ENCODE measurements at places on chromosomes 2 and 18. TPM values are rescaled to one million over a fixed set of nuclear protein-coding genes. Genes with fewer than 3 reads are reported as not detected.

- DNase-seq: no peak
Observed at GRCh38 chr2:211833582-211834279, 704.9 kb downstream of the ERBB4 start.

DNA sequence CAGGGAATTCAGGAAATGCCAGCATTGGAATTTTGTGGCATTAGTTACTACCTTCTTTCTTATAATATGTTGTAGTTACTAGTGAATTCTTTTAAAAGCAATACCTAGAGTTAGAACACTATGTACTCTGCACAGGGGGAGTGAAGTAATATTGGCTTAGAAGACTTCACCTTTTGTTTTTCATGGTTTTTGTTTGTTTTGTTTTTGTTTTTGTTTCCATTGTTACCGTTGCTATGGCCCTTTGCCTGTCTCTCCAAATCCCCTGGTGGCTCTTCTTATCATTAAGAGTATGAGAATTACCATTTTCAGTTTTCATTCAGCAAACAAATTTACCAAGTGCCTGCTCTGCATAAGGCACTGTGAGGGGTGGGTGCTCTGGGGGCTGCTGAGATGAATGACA lies 160.1 kb downstream of the HAUS1 start:
- H3K4me1 ChIP-seq: peaks cover 48% of the 10 kb centered on the region
- H3K36me3 ChIP-seq: peaks cover 22% of the 10 kb centered on the region
- no peaks in the 10 kb centered on the region for H3K27me3 ChIP-seq
- H3K4me3 ChIP-seq: no peak overlapping the region
- peak overlapping the region; percentile 92 for H3K27ac ChIP-seq
- no peak for DNase-seq

DNA sequence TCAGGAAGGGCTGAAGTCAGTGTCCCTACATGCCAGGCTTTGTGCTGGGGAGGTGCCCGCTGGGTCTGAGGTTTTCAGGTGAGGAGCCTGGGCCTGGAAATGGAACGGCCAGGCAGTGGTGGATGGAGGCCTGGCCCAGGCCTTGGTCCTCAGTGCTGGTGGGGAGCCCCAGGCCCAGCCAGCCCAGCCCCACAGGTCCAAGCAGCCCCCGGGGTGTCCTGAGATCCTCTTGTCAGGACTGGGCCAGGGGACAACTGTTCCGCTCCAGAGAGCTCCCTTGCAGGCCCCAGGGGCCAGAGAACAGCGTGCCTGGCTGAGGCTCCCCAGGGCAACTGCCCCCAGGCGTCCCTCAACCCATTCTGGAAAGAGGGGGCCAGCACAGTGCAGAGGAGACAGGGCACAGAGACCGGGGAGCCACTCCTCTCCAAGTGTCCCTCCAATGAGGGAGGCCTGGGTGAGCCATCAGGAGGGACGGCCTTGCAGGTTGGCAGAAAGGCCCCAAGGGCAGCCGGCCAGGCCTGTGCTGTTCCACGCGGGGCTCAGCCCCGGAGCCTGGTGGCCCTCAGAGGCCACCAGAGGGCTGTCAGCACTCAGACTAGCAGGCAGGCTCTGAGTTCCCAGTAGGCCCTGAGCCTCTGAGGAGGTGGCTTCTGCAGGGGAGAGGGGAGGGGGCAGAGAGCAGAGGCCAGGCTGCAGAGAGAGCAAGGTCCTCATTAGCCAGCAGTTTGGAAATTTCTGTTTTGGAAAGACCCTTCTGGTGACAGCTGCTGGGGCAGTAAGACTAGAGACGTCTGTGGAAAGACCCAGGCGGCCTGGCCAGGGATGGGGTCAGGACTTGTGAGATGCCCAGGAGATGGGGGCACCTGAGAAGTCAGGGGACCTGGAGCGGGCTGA lies 29.4 kb upstream of the SNED1 start:
- H3K36me3 ChIP-seq: no peaks in the 10 kb centered on the region
- DNase-seq: no peak
- no peaks in the 10 kb centered on the region for H3K27me3 ChIP-seq
- H3K27ac ChIP-seq: no peak overlapping the region
- peaks cover 3% of the 10 kb centered on the region for H3K4me1 ChIP-seq

GRCh38 chr18:54766634-54767033 lies 61.6 kb upstream of the RAB27B start:
- no peak overlapping the region for H3K4me3 ChIP-seq
- H3K27me3 ChIP-seq: peaks cover 36% of the 10 kb centered on the region
- no peak overlapping the region for H3K27ac ChIP-seq
- no peaks in the 10 kb centered on the region for H3K36me3 ChIP-seq

CHST9 gene
- total RNA-seq: not detected

GRCh38 chr18:51278045-51278649 lies 80.7 kb upstream of the MEX3C start:
- no peaks in the 10 kb centered on the region for H3K36me3 ChIP-seq
- H3K27ac ChIP-seq: no peak overlapping the region
- peaks cover 7% of the 10 kb centered on the region for H3K27me3 ChIP-seq
- no peak overlapping the region for H3K4me3 ChIP-seq
- DNase-seq: peak; percentile 71

DNA sequence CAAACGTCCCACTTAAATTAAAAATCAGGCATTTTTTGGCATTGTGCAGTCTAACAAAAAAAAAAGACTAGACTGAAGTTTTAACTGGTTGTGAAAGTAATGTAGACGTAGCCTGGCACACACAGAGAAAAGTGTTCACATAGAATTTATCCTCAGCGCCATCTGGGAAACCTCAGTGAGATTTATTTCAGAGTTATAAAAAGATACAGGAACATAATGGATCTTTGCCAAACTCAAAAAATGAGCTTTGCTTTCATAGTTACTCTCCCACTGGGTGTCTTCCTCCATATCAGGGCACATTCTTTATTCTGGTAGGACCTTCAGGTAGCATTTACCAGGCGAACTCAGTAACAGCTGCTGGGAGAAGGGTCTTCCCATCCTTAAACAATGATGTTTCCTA lies 532.4 kb upstream of the SALL3 start:
- H3K4me3 ChIP-seq: no peak overlapping the region
- no peak overlapping the region for H3K27ac ChIP-seq
- H3K4me1 ChIP-seq: no peaks in the 10 kb centered on the region
- H3K27me3 ChIP-seq: no peaks in the 10 kb centered on the region
- H3K36me3 ChIP-seq: no peaks in the 10 kb centered on the region

NPAS2 gene
- total RNA-seq: 4.8 TPM

GRCh38 chr2:159160954-159161353 lies 125.5 kb downstream of the WDSUB1 start:
- no peak overlapping the region for H3K4me3 ChIP-seq
- DNase-seq: no peak

DNA sequence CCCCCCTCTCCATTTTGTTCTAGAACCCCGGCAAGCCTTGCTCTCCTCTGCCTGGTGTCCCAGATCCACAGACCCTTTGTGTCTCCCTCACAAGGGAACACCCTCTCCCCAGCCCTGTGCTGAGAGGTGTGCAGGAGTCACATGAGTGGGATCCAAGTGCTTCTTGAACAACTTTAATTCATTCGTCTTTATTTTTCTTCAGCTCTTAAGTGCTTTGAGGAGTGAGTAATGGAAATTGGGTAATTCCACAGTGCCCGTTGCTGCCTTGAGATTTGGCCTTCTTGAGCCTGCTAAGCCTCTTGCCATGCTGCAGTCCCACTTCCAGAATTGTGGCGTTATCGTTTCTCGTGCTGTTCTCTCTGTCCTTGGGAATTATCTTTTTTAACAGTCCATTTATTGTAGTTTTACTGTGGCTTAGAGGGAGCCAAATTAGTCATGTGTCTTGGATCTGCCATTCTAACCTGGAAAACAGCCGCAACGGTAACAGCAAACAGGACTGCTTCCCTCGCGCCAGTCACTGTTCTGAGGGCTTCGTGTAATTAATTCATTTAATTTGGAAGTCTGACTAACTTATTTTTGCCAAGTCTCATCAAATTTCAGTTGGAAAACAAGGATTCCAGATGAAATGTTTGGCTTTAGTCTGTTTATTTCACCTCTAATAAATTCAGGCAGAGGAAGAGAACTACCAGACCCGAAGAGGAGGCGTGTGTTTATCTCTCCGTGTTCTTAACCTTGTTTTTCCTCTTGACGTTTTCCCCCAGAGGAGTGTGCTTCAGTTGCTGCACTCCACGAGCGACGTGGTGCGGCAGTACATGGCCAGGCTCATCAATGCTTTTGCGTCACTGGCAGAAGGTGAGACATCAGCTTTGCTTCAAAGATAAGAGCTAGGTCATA lies 72.0 kb downstream of the ARMC9 start:
- no peak overlapping the region for H3K4me3 ChIP-seq
- no peaks in the 10 kb centered on the region for H3K36me3 ChIP-seq
- H3K27ac ChIP-seq: no peak overlapping the region
- DNase-seq: no peak

DNA sequence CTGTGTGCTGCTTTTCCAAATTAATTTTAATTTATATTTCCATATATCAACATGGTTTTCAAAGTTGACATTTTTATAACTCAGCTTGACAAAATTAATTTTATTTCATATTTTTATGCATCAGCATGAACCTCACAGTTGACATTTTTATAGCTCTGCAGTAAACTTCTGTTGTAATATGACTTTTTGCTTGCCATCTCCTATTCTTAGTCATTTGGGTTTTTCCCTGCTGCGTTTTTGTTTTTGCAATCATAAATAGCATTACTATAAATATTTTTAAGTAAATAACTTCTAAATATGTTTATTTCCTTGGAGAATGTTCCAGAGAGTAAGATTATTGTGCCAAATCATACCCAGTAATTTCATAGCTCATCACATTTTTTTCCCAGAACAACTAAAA lies 21.0 kb upstream of the L3MBTL4 start:
- no peaks in the 10 kb centered on the region for H3K36me3 ChIP-seq
- H3K27ac ChIP-seq: no peak overlapping the region
- no peaks in the 10 kb centered on the region for H3K27me3 ChIP-seq
- H3K4me3 ChIP-seq: no peak overlapping the region
- H3K4me1 ChIP-seq: no peaks in the 10 kb centered on the region

PPP1R1C gene
- total RNA-seq: not detected

GRCh38 chr2:125559186-125559585 lies 1096.8 kb upstream of the GYPC start:
- H3K27me3 ChIP-seq: no peaks in the 10 kb centered on the region
- H3K27ac ChIP-seq: no peak overlapping the region
- no peaks in the 10 kb centered on the region for H3K36me3 ChIP-seq
- no peak for DNase-seq

DNA sequence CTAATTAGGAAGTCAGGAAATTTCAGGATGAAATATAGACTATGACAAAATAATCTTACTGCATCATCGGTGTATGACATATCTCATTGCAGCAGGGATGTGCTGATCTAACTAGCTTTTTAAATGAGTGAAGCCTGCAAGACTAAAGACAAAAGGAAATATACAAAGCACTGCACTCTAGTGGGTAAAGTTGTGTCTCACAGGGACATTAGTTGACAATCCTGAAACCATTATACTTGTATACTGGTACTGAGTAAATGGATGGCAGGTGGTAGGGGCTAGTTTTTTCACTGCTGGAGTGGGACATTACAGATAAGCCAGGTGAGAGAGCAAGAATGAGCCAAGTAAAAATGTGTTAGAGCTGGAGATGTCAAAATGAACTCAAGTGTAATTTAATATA lies 317.5 kb upstream of the RAB6C start:
- H3K27me3 ChIP-seq: peaks cover 6% of the 10 kb centered on the region
- H3K36me3 ChIP-seq: peaks cover 2% of the 10 kb centered on the region
- no peaks in the 10 kb centered on the region for H3K4me1 ChIP-seq
- H3K27ac ChIP-seq: no peak overlapping the region

DNA sequence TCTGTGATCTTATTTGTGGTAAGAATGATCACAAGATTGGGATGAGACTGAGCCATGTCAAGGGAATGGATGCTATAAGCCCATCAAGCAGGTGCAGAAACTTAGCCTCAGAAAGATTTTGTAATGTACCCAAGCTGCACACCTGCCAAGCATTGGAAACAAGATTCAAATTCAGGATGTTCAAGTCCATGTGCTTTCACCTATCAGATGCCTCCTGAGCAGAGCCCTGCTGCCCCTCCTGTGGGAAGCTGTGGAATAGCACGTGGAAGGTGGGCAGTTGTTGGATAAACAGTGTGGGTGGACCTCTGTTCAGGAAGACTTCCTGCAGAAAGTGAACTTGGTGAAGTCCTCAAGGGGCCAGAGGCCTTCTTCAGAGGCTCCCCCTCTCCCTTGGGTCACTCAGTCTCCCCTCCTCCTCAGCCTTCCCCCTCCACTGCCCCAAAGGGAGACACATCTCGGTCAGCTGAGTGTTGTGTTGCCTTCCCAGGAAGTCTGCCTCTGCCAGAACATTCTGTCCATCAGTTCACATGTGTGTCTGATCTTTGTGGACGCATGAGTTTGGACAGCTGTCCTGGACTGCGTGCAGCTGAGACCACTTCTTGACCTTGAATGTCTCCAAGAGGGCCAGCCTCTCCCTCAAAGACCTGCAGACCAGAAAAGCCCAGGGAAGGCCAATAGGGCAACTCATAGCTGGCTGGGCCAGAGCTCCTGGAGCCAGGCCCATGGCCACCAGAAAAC lies 186.1 kb downstream of the INHBB start:
- no peaks in the 10 kb centered on the region for H3K4me1 ChIP-seq
- no peak overlapping the region for H3K4me3 ChIP-seq
- H3K27ac ChIP-seq: no peak overlapping the region

GRCh38 chr2:111705711-111706336 lies 178.2 kb downstream of the ANAPC1 start:
- peak overlapping the region; percentile 25 for H3K27ac ChIP-seq
- peaks cover 36% of the 10 kb centered on the region for H3K27me3 ChIP-seq
- DNase-seq: peak; percentile 68
- H3K4me3 ChIP-seq: peak overlapping the region; percentile 45
- no peaks in the 10 kb centered on the region for H3K36me3 ChIP-seq
- peaks cover 81% of the 10 kb centered on the region for H3K4me1 ChIP-seq

SLC14A1 gene
- total RNA-seq: 6.0 TPM

- no peak overlapping the region for H3K27ac ChIP-seq
- DNase-seq: no peak
- H3K4me3 ChIP-seq: no peak overlapping the region
- no peaks in the 10 kb centered on the region for H3K36me3 ChIP-seq
- H3K27me3 ChIP-seq: peaks cover 20% of the 10 kb centered on the region
- no peaks in the 10 kb centered on the region for H3K4me1 ChIP-seq
Observed at GRCh38 chr2:177037569-177037968, 175.0 kb upstream of the HNRNPA3 start.

ACADL gene
- total RNA-seq: not detected

DNA sequence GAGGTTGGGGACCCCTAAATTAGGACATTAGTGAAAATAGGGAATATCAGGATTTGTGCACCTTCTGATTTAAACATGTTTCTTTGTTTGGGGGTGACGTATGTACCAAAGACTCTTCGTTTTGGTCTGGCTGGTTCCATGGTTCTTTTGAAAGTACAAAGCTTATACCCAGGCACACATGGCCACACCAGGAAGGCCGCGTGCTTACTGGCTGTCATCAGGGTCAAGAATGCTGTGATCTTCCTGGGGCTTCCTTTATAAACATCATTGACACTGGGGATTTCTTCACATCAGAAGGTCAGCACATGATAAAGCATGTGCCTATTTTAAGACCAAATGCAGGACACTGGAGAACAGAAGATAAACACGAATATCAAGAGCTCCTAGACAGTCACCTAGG lies 230.6 kb upstream of the ID2 start:
- H3K4me3 ChIP-seq: no peak overlapping the region
- H3K36me3 ChIP-seq: no peaks in the 10 kb centered on the region
- H3K4me1 ChIP-seq: peaks cover 35% of the 10 kb centered on the region
- no peak overlapping the region for H3K27ac ChIP-seq

ELOA2 gene
- total RNA-seq: not detected

GRCh38 chr2:227816507-227817294 lies 3.1 kb downstream of the CCL20 start:
- no peak for DNase-seq
- H3K4me3 ChIP-seq: no peak overlapping the region
- peaks cover 31% of the 10 kb centered on the region for H3K27me3 ChIP-seq
- H3K4me1 ChIP-seq: peaks cover 15% of the 10 kb centered on the region

- H3K4me3 ChIP-seq: no peak overlapping the region
- H3K4me1 ChIP-seq: no peaks in the 10 kb centered on the region
- peaks cover 22% of the 10 kb centered on the region for H3K27me3 ChIP-seq
- no peaks in the 10 kb centered on the region for H3K36me3 ChIP-seq
- H3K27ac ChIP-seq: no peak overlapping the region
Observed at GRCh38 chr2:236712961-236713673, 143.5 kb downstream of the ACKR3 start.

All from activated T-cell treated with anti-CD3 and anti-CD28 coated beads, Interleukin-2, amount 50 U/mL, for 72 hours (primary cell).